ENCODE measurements at places on chromosomes 6 and 20. TPM values are rescaled to one million over a fixed set of nuclear protein-coding genes. Genes with fewer than 3 reads are reported as not detected.

The FILIP1 gene
- not detected for polyA plus RNA-seq

The ABHD16B gene
- not detected for polyA plus RNA-seq

The ACOT13 gene
- 9.5 TPM for polyA plus RNA-seq

The MAS1L gene
- polyA plus RNA-seq, result not detected

The ZNF831 gene
- 0.93 TPM for polyA plus RNA-seq

The MRPS26 gene
- 90.8 TPM for polyA plus RNA-seq

The DNAH8 gene
- not detected for polyA plus RNA-seq

The VGLL2 gene
- not detected for polyA plus RNA-seq

Data from naive B cell (primary cell).